COLO829 (cell line): ENCODE measurements at places on chromosomes 2 and 18.

DNA sequence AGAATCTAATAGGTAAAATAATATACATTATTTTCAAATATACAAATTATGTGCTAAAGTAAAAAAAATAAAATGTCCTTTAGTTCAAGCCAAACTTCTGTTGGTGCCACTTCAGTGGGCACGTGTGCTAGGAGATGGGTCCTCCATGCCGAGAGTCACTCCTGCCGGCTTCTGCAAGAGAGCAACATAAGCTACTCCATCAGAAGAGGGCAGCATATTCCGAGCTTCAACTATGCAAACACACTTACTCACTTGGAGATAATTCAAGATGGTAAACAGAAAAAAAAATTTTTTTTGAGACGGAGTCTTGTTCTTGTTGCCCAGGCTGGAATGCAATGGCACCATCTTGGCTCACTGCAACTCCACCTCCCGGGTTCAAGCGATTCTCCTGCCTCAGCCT lies 24.4 kb downstream of the CNOT11 start:
- no peak for DNase-seq

GRCh38 chr18:24168496-24168895 lies 29.6 kb downstream of the CABYR start:
- DNase-seq, result no peak

DNA sequence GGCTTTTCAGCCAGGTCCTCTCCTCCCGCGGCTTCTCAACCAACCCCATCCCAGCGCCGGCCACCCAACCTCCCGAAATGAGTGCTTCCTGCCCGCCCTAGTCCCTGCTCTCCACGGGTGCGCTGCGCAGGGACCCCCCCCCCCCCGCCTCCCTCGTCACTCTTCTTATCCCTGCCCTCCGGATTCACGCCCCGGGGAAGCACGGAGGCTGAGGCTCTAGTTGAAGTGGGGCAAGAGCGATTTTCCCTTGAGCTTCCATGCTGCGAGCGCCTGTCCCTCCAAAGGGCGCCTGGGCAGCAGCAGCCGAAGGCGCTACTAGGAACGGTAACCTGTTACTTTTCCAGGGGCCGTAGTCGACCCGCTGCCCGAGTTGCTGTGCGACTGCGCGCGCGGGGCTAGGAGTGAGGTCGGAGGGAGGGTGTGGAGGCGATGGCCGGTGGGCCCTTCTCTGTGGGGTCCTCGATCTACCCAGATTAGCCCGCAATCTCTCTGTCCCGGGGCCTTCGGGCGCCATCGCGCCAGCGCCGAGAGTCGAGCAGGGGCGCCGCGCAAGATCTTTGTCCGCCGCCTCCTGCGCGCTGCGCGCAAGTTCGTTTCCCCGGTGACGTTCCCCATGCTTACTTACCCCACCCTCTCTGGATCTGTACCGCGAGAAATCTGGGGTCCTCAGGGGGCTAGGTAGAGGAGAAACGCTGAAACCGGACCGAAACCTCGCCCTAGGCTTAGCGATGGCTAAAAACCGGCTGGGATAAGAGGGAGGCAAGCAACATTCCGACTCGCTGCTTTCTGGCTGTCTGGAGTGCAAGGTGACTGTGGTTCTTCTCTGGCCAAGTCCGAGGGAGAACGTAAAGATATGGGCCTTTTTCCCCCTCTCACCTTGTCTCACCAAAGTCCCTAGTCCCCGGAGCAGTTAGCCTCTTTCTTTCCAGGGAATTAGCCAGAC lies 677 bp downstream of the GAD1 start:
- no peak for DNase-seq

- no peak for DNase-seq
Observed at GRCh38 chr2:171583566-171583965, 61.3 kb downstream of the CYBRD1 start.
